DMS 273 treated with DMSO at 0.1 percent for 48 hours (cell line): ENCODE measurements at places on chromosomes 12 and 14.

DNA sequence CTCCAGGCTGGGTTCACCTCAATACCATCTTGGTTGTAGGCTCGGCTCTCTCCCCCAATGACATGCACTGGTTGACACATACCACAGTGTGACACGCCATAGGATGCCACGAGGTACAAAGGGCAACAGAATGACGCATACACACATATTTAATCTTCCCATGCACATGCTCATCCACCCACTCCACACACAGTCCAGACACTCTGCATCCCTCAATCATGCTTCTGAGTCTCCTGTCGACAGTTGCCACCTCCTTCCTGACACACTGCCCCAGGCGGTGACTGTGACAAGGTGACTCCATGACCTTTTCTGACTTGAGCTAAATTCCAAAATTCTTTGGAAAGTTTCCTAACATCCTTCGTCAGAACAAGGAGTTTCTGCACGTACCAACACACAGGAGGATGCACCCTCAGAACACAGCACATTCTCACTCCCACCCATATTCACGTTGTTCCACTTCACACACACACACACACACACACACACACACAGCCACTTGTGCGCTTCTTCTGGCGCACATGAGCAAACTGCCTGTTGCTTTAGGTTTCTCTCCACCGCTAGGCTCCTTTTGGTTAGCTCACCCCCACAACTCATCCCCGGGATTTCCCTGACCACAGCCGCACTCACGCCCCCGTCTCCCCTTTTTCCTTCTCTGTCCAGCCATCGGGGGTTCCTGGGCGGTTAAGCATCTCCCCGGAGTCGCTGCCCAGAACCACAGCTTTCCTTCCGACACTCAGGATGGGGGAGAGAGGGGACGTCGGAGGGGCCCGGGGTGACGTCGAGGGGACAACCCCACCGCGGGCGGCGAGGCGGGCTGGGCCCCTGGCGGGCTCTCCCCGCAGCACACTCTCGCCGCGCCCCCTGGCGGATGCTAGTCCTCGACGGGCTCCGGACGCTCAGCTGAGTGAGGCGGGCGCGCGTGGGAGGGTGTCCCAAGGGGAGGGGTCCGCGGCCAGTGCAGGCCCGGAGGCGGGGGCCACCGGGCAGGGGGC, 536 bp upstream of the WNT1 start:
- DNase-seq, result no peak

- DNase-seq, result no peak
Observed at GRCh38 chr12:98743362-98743953, 98.4 kb downstream of the APAF1 start.

DNA sequence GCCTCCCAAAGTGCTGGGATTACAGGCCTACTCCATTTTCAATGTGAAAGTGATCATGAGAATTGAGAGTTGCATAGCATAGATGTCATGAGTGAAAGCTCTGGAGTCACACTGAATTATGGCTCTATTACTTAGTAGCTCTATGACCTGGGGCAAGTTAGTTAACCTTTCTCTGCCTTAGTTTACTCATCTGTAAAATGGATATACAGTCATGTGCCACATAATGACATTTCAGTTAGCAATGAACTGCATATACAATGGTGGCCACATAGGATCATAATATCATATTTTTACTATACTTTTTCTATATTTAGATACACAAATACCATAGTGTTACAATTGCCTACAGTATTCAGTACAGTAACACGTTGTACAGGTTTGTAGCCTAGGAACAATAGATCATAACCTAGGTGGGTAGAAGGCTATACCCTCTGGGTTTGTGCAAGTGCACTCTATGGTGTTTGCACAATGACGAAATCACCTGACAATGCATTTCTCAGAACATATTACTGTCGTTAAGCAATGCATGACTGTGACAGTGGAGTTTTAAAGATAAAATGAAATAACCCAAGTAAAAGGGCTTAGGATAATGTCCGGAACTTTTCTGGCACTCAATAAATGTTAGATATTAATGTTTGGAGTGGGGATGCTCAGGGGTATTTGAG, 53.1 kb downstream of the ZFYVE26 start:
- DNase-seq, result no peak

- DNase-seq, result no peak
Observed at GRCh38 chr14:75717729-75718128, 56.7 kb downstream of the TTLL5 start.

- DNase-seq, result no peak
Observed at GRCh38 chr12:6827982-6828780, at the start of gene P3H3. TSS of gene P3H3 (plus strand) at chr12:6828407. CDS start at chr12:6828441, 34 bp downstream.

GRCh38 chr14:69052181-69052601, 73.1 kb upstream of the ACTN1 start:
- no peak for DNase-seq
